ENCODE measurements at places on chromosomes 4 and X.
A peak's percentile ranks its signal among the peaks of the same experiment; 100 is the strongest.

DNA sequence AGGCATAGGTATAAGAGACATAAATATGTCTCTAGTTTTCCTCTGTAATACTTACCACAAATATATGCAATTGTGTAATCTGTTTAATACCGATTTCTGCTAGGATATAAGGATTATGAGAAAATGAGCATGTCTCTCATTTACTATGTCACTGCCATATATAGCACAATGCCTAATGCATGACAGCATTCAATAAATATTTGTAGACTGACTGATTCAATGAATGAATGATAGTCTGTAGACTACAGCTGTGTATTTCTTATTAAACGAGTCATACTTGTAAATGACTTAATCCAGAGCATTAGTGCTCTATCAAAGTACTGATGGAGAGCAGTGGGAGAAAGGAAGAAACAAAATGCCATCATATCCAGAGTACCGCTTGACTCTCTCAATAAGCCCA lies 175.6 kb downstream of the PPP3CA start:
- no peak for DNase-seq

GRCh38 chr4:122826553-122827257 lies at the start of gene FGF2:
Gene FGF2, plus strand, starts transcription at chr4:122826831. Its CDS starts 344 bp downstream, at chr4:122827175.
- DNase-seq: peak; percentile 45

GRCh38 chr4:94171616-94172015 lies 36.0 kb upstream of the SMARCAD1 start:
- no peak for DNase-seq

DNA sequence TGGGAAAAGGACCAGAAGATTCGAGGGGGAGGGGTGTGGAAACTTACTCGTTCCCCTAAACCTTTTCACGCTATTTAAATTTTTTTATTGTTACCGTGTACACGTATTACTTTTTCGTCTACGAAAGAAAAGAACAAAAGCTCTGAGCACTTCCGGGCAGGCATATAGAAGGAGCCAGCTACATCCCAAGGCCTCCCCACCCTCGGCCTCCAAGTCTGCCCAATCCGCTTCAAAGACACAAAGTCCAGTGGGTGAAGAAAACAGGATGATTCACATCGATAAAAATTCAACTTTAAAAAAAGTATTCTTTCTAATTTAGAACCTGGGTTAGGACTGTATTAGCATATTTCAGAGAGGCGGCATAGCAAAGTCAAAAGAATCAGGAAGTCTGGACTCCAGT lies 23.1 kb downstream of the SEL1L3 start:
- DNase-seq: no peak

- DNase-seq: no peak
Observed at GRCh38 chr4:681736-682451, 7.1 kb downstream of the SLC49A3 start.

GRCh38 chrX:56569378-56570057 lies 6.1 kb downstream of the UBQLN2 start:
- no peak for DNase-seq

DNA sequence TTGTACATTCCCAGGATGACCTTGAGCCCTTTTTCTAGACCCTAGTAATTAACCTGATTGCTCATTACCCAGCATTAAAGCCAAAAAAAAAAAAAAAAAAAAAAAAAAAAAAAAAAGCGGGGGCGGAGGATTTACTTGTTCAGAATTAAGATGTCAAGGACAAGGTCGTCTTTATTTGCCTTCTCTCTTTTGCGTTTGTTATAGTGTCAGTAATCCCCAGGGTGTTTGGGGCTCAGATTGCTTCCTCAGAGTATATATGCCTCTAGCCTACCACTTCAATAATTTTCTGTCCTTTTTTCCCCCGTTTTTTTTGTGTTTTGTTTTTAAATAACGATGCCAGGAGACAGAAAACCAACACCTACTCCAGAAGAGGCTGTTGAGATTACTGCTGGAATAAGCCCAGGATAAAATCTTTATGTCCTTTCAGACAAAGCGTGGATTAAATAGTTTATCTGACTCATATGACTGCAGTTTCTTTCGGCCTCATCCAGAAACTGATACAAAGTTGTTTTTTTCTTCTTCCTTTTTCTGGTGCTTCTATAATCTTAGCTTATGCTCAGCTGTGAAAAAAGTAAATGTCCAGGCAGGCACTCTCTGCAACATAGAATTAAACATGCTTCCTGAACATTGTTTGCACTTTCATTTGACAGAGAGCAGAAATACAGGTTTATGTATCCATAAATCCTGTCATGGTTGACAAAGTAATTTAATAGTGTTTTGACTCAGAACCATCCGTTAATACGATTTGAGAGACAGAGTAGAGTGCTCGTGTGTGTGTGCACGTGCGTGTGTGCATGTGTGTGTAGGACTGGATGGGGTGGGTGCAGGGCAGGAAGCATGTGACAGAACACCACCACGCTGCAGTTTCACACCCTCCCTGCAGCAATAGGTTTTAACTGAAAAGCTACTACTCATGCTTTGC lies 138.6 kb downstream of the AFF1 start:
- DNase-seq: no peak

- DNase-seq: no peak
Observed at GRCh38 chr4:121784401-121784800, 16.7 kb upstream of the EXOSC9 start.

Data from brain microvascular endothelial cell (primary cell).